ENCODE measurements at places on chromosomes 16 and 17. TPM values are rescaled to one million over a fixed set of nuclear protein-coding genes. Genes with fewer than 3 reads are reported as not detected.

The APOBR gene
- 9.0 TPM for total RNA-seq

The ASB16 gene
- total RNA-seq, result not detected

The TEX14 gene
- 1.3 TPM for total RNA-seq

The CCNF gene
- 2.4 TPM for total RNA-seq

The PDF gene
- total RNA-seq, result 15.1 TPM

The MYH3 gene
- 15.4 TPM for total RNA-seq

The JUP gene
- 4.7 TPM for total RNA-seq

The CCL8 gene
- not detected for total RNA-seq

The LRRC75A gene
- 8.9 TPM for total RNA-seq
